ENCODE measurements at places on chromosomes 7 and 10.
A peak's percentile ranks its signal among the peaks of the same experiment; 100 is the strongest.

- DNase-seq: peak; percentile 33
Observed at GRCh38 chr10:62899311-62899710, 83.1 kb upstream of the EGR2 start.

GRCh38 chr10:84224411-84225028 is 824 bp downstream of the LRIT2 start:
- DNase-seq: peak; percentile 9

DNA sequence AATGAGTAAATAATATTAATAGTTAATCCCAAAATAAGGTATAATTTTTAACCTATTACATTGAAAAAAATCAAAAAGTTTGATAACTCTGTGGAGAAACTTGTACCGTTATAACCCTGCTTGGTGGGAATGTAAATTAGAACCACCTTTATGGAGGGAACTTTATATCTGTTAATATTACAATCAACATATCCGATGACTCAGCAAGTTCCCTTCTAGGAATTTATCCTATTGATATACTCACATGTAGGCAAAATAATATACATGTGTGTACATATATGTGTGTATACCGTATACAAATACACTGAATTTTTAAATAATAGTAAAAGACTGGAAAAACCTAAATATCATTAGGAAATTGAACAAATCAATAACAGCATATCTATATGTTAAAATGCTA is 54.7 kb downstream of the PANK1 start:
- DNase-seq: no peak

DNA sequence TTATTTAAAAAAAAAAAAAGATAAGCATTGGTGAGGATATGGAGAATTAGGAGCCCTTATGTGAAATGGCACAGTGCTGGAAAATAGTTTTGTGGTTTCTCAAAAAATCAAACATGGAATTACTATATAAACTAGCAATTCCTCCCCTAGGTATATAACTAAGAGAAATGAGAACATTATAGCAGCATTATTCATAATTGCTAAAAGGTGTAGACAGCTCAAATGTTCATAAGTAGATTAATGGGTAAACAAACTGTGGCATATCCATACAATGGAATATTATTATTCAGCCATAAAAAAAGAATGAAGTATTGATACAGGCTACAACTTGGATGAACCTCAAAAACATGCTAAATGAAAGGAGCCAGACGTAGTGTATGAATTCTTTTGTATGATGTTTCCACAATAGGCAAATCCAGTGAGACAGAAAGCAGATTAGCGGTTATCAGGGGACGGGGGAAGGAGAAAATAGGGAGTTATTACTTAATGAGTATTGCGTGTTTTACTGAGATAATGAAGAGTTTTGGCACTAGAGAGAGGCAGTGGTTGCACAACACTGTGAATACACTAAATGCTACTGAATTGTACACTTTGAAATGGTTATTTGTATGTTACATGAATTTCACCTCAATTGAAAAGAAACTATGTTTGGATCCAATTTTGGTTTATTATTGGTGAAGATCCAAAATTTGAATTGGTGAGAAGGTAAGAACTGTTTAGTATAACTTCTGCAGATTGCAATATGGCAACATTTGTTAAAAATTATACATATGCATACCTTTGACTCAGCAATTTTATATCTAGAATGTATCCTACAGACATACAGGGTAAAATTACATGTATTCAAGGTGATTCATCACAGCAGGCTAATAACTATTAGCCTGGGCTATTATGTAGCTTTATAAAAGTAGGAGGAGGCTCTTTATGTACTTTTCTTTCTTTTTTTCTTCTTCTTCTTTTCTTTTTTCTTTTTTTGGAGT is 69.7 kb downstream of the VCL start:
- DNase-seq: peak; percentile 70

- no peak for DNase-seq
Observed at GRCh38 chr7:23000597-23001360, 13.2 kb downstream of the HYCC1 start.

DNA sequence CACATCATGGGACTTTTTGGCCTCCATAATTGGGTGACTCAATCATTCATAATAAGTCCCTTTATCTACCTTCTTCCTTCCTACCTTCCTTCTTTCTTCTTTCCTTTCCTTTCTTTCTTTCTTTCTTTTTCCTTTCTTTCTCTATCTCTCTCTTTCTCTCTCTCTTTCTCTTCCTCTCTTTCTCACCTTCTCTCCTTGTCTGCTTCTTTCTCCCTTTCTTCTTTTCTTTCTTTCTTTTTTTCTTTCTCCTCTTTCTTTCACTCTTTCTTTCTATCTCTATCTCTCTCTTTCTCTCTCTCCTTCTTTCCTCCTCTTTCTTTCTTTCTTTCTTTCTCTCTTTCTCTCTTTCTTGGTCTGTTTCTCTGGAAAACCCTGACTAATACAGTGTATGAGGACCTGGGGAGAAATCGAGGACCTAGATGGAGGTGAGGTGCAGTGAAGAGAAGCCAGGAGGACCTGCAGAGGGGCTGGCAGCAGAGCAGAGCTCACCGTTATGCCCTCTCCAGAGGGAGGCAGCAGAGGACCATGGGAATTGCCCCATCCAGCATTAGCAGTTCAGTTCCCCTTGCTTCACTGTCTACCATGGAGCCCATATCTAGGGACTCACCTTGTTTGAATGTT is 52.7 kb upstream of the BTRC start:
- peak; percentile 89 for DNase-seq

DNA sequence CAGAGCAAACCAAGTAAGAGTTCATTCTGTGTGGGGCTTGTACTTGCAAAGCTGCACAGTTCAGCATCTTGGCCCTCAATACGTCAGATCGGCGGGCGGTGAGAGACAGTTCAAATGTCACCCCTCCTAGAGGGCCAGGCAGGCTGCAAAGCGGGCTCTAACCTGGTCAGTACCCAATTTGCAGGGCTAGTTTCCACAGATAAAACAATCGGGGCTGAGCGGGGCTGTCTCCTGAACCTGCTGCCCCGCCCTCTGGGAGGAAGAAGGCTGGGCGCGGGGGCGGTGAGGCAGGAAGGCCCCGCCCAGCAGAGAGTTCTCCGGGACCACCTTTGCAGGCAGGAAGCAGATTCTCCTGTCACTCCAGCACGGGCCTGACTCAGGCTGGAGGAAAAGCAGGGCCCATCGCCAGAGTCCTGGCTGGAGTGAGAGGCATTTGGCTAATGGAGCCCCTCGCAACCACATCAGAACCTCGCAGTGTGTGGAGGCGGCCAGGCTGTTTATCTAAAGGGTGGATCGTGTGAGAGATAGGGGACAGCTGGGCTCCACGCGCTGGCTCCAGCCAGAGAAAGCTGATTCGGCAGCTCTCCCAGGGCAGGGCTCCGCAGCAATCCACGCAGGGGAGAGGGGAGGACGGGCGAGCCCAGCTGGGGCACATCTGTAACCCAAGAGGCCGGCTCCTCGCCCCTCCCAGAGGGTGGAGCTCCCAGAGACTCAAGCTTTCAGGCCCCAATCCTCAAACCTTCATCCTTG is 83.1 kb downstream of the SH3PXD2A start:
- peak; percentile 83 for DNase-seq

- no peak for DNase-seq
Observed at GRCh38 chr7:108034586-108034985, 31.6 kb upstream of the LAMB1 start.

DNA sequence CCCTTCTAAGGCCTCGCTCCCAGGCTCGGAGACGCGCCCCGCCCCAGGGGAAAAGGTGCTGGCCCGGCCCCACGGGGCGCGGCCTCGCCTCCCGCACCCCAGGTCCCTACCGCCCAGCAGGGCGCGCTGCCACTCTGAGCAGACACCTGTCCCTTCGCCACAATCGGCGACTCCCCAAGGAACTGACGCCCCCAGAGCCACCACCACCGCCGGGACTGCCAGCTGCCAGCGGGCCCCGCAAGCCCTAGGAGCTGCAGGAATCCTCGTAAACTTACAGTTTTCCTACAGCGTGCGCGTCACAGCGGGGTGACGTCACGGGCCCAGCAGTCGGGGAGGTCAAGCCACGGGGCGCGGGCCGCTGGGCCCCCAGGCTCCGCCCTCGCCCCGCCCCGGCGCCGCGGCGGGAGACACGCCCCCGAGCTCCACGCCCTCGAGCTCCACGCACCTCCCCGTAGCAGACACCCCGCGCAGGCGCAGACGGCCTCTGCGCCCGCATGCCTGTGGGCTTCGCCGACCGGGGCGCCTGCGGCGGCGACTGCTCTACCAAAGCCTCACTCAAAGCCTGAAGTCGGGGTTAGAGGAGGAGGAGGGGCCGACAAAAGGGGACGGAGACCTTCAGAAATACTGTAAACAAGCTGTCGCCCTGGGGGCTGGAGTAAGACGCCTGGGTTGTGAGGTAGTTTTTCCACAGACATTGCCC is at the start of gene ZNF438:
Gene ZNF438, minus strand, starts transcription at position 308 of the 700 bp plus-strand sequence. CDS start 154,831 bp downstream, outside the sequence.
- peak; percentile 95 for DNase-seq

DNA sequence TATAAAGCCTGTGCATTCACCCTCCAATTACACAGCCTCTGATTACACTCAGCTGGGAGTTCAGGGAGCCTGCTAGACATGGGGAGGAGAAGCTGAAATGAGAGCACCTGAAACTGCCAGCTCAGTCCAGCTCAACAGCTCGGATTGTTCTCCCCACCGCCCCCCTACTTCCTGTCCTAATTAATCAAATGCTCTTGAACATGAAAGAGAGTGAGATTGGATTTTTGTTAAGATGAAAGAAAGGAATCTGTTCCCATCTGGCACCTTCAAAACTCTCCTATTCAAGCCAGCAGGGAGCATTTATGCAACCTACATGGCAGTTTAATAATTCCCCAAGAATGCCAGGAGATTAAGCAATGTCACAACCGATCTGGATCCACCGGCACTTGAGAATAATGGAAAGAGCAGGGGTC is 98.0 kb downstream of the NPSR1 start:
- DNase-seq: no peak

DNA sequence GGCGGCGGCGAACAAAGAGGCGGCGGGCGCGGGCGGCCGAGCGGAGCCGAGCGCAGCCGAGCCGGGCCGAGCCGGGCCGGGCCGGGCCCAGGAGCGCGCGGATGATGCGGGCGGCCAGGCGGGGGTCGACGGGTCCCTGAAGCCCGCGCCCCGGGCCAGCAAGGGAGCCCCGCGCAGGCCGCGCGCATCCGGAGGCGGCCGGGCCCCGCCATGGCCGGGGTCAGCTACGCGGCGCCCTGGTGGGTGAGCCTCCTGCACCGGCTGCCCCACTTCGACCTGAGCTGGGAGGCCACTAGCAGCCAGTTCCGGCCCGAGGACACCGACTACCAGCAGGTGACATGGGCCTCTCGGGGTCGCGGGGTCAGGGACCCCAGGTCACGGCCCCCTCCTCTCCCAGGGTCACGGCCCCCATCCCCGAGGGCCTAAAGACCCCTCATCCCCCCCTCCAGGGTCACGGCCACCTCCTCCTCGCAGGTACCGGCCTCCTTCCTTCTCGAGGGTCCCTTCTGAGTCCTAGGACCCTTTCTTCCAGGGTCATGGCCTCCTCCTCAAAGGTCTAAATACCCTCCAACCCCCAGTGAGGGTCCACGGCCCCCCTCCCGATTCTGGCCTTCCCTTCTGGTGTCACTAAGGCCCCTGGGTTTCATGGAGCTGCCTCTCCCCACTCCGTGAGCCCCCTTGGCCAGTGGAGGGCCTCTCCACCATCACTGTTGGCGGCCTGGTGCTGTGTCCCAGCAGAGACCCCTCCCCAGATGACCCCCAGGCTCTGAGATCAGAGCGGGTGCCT is at the start of gene TTYH3:
Gene TTYH3, plus strand, starts transcription at position 41 of the 787 bp plus-strand sequence. Its CDS starts 170 bp downstream, at position 211.
- peak; percentile 31 for DNase-seq

- peak; percentile 88 for DNase-seq
Observed at GRCh38 chr10:96614515-96614914, 27.7 kb upstream of the TM9SF3 start.

GRCh38 chr10:19041171-19041570 is 7.4 kb upstream of the MALRD1 start:
- no peak for DNase-seq

GRCh38 chr7:80885757-80886156 is 33.1 kb downstream of the SEMA3C start:
- DNase-seq: no peak

DNA sequence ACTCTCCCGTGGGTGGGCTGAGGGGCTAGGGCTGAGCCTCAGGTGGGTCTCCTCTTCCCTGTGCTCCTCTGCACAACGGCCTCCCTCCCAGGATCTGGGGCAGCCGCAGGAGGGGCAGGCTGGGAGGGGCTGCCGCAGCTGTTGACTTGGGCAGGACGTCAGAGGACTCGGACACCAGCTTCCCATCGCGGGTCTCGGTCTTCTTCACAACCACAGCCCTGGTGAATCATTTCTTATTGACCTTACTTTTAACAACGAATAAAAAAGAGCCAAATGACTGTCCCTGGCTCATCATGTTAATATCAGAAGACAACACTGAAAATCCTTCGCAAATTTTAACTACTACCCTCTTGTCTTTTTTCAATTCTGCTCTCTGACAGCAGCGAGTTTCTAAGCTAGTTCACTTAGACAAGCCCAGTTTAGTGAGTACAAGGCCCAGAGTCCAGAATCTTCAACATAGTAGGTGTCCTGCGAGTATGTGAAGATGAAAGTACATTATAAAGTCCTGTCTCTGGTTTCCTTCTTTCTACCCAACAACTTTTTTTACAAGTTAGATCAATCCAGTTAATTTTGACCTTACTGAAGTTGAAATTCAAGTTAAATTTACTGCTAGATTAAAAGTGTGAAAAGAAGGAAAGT is 32.4 kb downstream of the CTNNA3 start:
- peak; percentile 28 for DNase-seq

DNA sequence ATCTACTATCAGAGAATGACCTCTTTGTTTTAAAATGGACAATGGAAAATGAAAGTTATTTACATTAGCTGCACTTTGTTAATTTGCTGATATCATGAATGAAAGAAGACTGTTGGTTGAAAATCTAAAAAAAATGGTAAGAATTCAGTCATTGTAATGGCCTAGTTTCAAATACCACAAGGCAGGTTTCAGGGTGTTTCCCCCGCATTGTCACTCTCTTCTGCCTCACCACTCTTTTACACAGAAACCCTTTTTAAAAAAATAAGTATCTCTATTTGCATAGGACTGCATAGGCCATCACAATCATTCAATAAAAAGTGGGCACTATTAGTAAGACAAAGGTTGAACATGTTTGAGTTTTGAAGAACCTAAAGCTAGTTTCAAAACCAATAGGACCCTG is 737.1 kb downstream of the INHBA start:
- no peak for DNase-seq

- DNase-seq: peak; percentile 16
Observed at GRCh38 chr7:51428217-51428887, 111.7 kb upstream of the COBL start.

GRCh38 chr10:17607060-17607459 is 10.1 kb downstream of the HACD1 start:
- no peak for DNase-seq

- DNase-seq: no peak
Observed at GRCh38 chr7:151177310-151177709, 9.7 kb downstream of the ASB10 start.

DNA sequence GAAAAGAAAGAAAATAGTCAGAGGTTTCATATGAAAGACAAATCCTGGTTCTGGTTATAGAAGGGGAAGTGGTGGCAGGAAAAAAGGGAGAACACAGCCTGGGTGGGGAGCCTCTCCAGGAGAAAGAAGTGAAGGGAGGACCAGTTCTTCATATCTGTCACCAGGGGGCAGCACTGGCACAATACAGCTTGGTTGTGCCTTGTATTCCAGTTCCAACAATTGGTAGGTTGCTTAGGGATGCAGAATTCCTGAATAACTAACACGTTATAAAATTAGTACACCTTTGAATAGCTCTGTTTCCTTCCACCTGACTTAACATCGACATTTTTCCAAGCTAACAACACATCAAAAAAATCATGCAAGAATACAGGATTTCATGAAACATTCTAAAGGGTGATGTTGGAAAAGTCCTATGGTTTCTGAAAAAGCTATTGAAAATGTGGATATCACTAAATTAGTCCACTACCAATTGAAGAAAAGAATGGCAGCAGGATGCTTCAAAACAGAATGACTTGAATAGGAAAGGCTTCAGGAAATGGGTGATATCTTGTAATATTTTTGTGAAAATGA is 52.9 kb downstream of the CYP26A1 start:
- peak; percentile 56 for DNase-seq

GRCh38 chr7:26655781-26656180 is 208.6 kb downstream of the SKAP2 start:
- DNase-seq: no peak
